ENCODE measurements at places on chromosomes 4 and X.

DNA sequence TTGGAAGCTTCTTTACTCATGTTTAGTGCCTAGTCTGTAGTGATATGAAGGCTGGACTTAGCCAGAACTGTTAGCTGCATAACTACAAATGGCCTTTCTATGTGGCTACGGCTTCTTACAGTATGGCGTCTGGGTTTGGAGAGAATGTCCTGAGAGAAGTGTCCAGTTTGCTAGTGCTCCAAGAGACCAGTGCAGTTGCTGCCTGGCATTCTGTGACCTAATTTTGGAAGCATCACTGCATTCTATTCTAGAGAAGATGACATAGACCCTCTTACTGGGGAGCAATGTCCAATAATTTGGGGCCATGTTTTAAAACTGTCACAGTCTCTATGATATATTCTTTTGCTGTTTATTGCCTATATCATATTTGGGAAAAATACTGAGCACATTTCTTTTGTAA, 74.2 kb downstream of the STAG2 start:
- no peak for DNase-seq

DNA sequence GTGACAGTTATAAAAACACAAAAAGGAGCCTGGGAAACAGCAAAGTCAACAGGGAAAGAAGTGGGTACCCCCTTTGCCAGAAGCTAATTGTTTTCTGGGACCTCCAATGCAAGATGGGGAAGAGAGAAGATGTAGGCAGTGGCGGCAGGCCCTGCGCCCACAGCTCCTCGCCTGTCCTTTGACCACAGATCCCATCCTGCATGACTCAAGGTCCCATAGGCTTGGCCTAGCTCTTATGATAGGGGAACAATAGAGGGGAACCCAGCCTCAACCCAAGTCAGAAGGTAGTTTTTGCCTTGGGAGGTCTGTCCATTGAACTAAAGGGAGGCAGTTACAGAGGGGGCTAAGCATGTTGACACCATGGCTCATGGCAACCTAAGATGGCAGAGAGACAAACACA, 14.2 kb downstream of the ZMYM3 start:
- no peak for DNase-seq

GRCh38 chr4:118869808-118870342, 18.8 kb upstream of the SYNPO2 start:
- DNase-seq, result no peak

- no peak for DNase-seq
Observed at GRCh38 chr4:73181231-73181630, 77.4 kb downstream of the ANKRD17 start.

DNA sequence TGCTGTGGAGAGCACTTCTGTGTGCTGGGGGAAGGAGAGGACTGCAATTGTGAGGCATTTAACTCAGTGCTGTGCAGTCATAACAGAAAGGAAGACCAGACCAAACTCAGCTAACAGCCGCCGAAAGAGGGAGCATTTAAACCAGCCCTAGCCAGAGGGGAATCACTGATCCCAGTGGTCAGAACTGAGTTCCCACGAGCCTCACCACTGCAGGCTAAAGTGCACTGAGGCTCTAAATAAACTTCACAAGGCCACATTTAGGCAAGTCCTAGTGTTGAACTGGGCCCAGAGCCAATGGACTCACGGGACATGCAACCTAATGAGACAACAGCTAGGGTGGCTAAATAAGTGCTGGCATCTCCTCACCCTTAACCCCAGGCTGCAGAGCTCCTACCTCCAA, 20.4 kb downstream of the IQCM start:
- no peak for DNase-seq

DNA sequence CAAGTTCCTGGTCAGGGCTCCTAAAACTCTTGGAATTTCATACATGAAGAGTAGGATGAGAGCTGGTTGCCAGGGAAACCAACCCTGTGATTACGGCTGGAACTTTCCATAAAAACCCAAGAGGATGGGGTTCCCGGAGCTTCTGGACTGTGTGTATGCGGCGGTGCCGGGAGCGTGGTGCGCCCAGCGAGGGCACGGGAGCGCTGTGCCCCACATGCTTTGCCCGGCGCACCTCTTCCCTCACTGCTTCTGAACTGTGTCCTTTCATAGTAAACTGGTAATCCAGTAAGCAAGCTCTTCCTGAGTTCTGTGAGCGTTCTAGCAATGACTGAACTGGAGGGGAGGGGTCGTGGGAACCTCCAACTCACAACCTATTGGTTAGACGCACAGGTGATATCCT, 152.6 kb downstream of the AFAP1 start:
- no peak for DNase-seq

All from CD4-positive, alpha-beta T cell treated with Interleukin-12 subunit alpha and Interleukin-12 subunit beta, for 1 hour (primary cell).